B cell (primary cell): ENCODE measurements at places on chromosomes 13 and 19. TPM values are rescaled to one million over a fixed set of nuclear protein-coding genes. Genes with fewer than 3 reads are reported as not detected.

DNA sequence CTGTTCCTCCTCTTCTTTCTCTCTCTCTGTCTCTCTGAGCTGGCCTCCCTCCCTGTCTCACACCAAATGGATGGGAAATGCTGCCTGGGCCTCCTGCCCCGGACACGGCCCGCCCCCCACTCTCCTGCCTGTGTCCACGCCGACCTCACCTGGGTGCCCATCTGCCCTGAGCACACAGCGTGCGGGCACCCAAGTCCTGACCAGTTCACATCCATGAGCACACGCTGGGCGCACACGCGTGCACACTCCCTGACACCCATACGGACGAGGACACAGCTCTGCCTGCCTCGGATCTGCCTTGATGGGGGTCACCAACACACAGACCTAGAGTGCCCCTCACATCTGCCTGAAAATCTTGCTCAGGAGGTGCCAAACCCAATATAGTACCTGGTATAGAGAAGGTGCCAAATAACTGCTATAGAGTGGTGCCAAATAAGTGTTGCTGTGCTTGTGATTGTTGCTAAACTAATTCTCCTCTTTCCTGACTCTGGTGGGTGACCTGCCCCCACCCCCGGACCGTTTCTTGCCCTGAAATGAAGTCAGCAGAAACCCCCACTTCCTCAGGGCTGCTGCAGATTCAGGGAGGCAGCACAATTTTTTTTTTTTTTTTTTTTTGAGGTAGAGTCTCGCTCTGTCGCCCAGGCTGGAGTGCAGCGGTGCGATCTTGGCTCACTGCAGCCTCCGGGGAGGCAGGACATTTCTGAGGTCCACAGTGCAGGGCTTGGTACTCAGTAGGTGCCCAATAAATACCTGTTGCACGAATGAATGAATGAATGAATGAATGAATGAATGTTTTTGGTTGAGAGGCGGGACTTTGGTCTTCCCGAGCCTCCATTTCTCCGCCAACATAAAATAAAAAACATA lies 4.6 kb downstream of the NFIC start:
- no peak for DNase-seq

GRCh38 chr19:53422551-53422950 lies 9.2 kb upstream of the ZNF761 start:
- DNase-seq = no peak

GRCh38 chr13:87999788-88000187 lies 328.6 kb downstream of the SLITRK5 start:
- no peak for DNase-seq

DNA sequence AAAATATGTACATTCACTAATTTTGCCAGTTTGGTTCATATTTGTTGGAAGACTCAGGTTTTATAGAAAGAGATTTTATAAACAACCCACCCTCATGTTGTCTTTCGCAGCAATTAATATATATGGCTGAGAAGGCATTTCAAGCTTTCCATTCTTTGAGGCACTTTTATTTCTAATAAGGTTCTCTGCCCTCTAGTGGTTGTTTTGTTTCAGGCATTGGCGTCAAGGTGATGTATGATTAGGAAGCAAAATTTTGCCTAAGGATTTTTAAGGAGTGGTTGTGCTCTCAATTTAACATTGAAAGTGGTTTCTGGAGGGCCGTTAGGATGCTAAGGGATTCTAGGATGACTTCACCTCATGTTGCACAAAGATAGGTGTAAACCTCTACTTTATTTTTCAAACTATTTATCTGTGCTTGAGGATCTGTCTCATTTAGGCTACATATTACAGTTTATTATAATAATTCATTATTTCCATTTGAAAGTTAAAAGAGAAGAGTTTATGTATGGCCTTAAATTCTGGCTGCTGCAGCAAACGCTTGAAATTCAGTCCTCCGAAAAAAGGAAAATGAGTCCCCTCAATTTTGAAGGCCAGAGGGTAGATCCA lies 35.9 kb downstream of the OXGR1 start:
- no peak for DNase-seq

DNA sequence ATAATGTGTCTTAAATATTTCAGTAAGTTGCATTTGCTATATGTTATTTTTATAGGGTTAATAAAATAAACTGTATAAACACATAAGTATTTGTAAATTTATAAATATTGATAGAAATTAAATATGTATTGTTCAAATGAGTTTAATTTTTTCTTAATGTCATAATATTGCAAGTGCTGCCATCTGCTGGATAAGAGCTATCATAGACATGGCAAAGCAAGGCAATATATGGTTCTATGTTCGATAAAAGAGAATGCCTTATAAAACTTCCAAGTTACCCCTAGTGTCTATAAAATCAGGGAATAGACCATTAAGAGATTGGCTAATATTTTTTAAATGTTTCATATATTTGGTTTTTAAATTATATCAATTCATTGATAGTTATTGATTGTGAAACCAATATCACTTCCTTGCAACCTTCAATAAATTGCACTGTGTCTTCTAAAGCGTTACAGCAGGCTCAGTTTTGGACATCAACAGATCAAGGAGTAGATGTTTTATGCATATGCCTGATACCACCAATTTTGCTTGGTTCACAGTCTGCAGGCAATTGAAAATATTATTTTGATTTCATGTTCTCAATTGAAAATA lies 29.0 kb upstream of the SLITRK6 start:
- no peak for DNase-seq

- no peak for DNase-seq
Observed at GRCh38 chr19:48768994-48769713, 13.8 kb downstream of the FGF21 start.

GRCh38 chr13:100511466-100511865 lies 77.1 kb downstream of the GGACT start:
- no peak for DNase-seq

DNA sequence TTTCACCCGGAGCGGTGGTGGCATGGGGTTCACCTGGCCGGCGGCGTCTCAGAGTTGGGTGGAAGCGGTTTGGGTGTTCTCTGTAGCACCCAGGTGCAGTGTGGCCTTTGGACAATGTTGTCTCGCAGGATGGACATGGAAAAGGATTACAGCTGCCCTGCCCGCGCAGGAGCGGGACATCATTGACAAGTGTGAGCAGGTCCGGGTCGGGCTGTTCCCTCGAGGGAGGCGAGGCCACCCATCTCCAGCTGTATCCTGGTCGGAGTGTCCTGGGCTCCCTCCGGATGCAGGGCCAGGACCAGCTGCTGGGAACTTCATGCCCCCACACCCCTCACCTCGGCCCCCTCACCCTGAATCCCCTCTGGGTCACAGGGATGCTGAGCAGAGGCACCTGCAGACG lies 7.8 kb upstream of the ZNF14 start:
- no peak for DNase-seq

DNA sequence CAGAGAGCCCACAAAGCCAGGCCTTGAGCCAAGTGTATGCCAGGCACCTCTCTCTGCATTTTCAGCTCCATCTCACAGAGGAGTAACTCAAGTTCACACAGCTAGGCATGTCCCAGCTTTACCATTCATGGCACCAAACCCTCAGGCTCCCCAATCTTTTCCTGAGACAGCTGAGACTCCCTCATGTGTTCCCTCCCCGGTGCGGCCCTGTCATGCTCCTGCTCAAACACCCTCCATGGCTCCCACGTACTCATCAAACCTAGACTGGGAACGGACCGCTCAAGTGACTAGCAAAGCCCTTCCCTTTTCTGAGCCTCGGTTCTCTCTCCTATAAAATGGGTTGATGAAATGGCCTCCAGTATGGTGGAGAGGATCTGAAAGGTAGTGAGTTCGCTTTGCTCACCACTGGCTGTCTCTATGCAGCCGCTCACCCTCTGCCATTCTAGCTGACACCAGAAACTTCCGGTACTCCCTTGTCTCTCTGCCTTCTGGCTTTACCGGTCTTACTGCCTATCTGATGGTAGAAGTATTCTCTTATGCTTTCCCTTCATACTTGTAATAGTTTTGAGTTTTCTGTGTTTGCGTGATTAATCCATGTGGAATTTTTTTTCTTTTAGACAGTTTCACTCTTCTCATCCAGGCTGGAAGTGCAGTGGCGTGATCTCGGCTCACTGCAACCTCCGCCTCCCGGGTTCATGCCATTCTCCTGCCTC lies 7.8 kb upstream of the SLC44A2 start:
- DNase-seq = no peak

DNA sequence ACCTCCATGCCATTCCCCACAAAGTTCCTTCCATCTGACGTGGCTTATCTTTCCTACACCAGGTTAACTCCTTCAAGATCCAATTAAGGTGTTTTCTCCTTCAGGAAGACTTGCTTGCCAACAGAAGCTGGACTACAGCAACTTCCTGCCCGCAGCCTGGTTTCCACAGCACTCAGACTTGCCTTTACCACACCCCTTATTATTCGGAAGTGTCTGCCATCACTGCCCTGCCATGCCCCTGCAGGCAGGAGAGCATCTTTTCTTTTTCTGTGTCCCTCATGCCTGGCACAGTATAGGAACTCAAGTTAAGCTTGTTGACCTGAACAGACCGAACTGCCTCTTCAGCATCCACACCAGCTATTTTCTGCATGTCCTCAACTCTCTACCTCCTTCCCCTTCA lies 168.0 kb downstream of the FOXO1 start:
- no peak for DNase-seq

- peak; percentile 70 for DNase-seq
Observed at GRCh38 chr19:4369888-4370260, 26.5 kb downstream of the MPND start.

GRCh38 chr19:34222386-34222785 lies 32.0 kb upstream of the GARRE1 start:
- DNase-seq = no peak

- peak; percentile 77 for DNase-seq
Observed at GRCh38 chr19:58181902-58182576, 822 bp upstream of the ZNF274 start.

GRCh38 chr13:46905249-46905648 lies 8.4 kb upstream of the HTR2A start:
- DNase-seq = peak; percentile 15

Gene KCNC3
- total RNA-seq = 23.0 and 24.4 TPM in 2 replicates

Gene KLHL1
- total RNA-seq = not detected in 2 replicates
